ENCODE measurements at places on chromosomes 2 and 18. TPM values are rescaled to one million over a fixed set of nuclear protein-coding genes. Genes with fewer than 3 reads are reported as not detected.

- DNase-seq = no peak
Observed at GRCh38 chr18:46413684-46414083, 243.3 kb downstream of the LOXHD1 start.

- DNase-seq = no peak
Observed at GRCh38 chr18:38297910-38298309, 732.3 kb upstream of the CELF4 start.

- DNase-seq = no peak
Observed at GRCh38 chr2:71720596-71721361, 267.4 kb downstream of the DYSF start.

DNA sequence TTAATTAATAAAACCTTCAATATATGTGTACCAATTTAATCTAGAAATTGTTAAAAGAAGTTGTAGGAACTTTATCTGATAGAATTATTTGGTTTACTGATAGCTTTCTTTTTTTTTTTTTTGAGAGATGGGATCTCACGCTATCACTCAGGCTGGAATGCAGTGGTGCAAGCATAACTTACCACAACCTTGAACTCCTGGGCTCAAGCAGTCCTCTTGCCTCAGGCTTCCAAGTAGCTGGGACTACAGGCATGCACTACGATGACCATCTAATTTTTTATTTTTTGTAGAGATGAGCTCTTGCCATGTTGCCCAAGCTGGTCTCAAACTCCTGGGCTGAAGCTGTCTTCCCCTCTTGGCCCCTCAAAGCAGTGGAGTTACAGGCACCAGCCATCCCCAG is 66.8 kb downstream of the CCDC138 start:
- no peak for DNase-seq

- no peak for DNase-seq
Observed at GRCh38 chr2:59827677-59828076, 725.8 kb downstream of the BCL11A start.

CD8B gene
- 0.65 TPM for total RNA-seq

LOXHD1 gene
- total RNA-seq = 0.13 TPM

NMS gene
- not detected for total RNA-seq
